ENCODE measurements at places on chromosomes 12 and 14.

DNA sequence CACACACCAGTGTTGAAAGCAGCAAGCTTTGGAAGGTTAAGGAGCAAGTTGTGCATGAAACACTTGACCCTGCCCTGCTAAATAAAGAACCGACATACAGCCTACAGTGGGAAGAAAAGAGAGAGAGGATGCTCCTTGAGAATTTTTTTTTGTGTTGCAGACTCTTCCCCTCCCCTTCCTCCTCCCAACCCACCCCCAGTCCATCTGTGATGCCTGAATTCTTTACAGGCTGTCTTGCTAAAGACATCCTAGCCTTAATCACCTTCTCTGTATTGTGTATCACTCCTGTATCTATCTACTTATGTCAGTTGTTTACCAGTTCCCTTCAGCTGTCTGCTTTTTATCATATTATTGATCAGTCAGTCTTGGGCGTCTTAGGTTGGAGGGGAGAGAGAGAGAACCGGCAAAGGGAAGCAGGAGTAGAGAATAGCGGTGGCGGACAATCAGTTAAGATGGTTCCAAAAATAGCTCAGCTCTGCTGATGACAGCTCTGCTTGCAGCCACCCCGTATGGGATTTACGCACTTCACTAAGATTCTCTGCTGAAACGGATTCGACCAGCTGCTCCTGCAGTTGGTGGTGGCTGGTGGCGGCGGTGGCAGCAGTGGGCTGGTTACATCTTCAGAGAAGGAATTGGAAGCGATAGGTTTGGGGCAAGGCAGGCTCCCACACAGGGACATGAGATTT is 664.7 kb downstream of the NRXN3 start:
- DNase-seq, result no peak

DNA sequence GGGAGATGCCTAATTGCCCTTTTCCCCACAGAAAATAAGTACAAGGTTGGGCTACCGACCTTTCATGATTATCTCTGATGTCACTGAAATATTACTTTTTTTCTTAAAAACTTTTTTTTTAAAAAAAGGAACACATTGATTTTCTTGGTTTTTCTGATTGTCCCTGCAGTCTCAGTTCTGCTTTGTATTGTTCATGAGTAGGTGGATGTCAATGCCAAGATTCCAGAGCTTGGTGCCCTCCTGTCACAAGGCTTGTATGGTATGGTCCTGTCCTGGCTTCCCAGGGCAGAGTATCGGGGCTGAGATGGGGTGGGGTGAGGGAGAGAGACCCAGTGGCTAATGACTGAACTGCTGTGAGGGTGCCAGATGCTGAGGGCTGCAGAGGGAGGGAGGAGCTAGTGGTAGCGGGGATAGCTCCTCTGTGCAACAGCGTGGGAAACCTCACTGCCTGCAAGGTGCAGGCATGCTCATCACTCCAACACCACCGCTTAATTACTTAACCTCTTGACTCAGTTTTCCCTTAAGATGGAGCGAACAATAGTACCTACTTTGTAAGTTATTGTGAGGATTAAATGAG is 4.4 kb upstream of the CTDSP2 start:
- DNase-seq, result no peak

DNA sequence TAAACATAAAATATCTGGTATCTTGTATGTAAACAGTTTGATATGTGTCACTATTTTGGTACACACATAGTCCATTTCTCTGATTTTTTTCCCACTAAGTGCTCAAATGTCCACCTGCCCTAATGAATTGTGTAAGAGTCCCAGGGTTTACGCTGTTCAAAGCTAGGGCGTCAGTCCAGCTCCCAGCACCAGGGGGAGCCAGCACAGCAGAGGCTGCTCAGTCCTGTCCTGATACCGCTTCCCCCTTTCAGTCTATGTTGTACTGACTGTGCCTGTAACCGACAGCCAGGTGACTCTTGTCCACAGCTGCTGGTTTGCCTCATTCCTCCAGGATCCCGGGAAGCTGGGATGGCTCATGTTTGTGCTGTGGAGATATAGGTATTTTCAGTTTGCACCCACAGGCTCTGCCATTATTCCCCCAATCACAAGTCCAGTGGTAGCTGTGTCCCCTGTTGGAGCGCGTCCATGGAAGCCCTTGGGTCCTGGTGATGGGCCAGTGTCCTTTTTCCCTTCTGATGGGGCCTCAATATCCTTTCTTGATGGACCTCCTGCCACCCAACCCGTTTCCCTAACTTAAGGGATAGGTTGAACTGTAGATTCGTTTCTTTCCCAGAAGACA is 242.0 kb downstream of the NEDD1 start:
- peak; percentile 8 for DNase-seq

- no peak for DNase-seq
Observed at GRCh38 chr14:88598097-88598675, 35.3 kb downstream of the ZC3H14 start.

- no peak for DNase-seq
Observed at GRCh38 chr12:57452937-57453509, 2.1 kb upstream of the INHBE start.

DNA sequence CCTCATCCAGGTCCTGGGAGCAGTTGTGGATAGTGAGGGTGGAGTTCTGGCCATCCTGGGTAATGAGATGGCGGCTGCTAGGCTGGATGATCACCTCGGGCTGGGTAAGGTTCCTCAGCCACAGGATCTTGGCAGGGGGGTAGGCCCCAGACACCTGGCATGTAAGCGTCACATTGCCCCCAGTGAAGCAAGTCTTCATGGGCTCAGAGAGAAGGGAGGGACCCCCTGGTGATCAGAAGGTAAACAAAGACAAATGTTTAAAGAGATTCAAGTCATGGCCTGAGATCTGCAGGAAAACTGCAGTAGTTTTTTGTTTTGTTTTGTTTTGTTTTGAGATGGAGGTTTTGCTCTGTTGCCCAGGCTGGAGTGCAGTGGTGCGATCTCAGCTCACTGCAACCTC is 12.8 kb upstream of the WSB2 start:
- DNase-seq, result no peak

DNA sequence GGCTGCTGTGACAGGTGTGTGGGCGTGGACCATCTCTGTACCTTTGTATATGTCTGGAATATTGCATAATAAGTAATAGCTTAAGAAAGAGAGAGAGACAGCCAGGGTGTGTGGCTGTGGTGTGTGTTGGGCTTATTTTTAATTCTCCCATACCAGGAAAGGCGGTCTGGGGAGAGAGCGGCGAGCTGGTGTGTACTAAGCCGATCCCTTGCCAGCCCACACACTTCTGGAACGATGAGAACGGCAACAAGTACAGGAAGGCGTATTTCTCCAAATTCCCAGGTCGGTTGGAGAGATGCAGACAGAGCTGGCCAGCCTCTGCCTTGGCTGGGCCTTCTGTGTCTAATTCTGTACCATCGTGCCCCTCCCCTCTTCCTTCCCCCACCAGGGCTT is 63.9 kb downstream of the AACS start:
- no peak for DNase-seq

GRCh38 chr12:41795910-41796309 is 348.8 kb downstream of the GXYLT1 start:
- DNase-seq, result no peak

DNA sequence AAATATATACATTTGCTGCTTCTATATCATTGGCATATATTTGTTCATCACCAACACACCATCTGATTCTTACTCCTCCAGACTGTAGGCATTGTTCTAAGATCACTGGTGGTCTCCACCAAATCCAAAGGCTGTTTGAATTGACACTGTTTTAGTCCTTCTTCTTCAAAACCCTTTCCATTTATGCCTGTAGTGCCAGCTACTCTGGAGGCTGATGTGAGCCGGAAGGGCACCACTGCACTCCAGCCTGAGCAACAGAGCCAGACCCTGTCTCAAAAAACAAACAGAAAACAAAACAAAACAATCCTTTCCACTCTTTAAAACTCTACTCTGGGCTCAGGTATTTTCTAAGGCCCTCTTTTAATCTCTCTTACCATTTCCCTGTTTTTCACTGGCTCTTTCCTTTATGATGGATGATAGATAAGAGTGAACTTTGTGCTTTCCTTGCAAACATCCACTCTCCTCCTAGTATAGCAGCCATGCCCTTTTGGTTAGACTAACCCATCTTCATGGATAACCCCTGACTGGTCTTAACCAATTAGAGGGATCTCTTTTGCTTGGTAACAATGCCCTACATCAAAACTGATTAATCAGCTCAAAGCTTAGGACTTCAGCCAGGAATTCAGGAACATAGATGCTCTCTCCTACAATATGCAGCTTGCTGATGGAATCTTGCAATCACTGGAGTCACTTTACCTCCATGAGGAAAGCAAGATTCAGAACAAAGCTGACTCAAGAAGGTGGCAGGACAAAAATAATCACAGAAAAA is 24.9 kb downstream of the SPTSSA start:
- no peak for DNase-seq

DNA sequence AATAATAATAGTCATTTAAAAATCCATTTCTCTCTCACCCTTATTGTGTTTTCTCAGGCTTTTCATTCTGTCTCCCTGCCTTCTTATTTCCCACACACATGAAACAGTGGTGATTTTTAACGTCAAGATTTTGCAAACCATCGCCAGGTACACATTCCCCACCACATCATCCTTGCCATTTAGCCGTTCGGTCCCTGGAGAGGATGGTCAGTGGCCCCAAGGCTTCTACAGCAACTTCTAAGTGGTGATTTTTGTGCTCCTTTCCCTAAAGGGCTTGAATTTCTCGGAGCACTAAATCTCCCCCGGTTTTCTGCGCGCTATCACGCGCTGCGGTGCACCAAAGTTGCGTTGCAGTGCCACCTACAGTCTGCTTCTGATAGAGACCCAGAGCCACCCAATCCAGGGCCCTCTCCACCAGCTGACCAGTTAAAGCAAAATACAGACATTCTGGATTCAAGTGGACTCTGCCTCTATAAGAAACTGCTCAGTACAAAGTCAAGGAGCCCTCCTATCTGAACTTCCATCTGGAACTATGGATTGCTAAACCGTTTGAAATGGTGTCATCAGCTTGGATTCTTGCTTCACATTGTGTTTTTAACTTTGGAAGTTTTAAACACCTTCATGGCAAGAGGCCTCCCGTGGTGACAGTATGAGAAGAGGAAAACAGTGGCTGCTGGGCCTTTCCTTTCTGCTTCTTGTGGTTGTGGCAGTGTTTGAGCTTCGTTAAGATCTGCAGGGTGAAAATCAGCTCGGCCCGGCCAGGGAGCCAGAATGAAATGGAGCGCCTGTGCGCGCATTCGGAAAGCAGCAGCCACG is 234.0 kb downstream of the SPTSSA start:
- peak; percentile 6 for DNase-seq

GRCh38 chr12:109999983-110000505 is 814 bp downstream of the ANKRD13A start:
- peak; percentile 11 for DNase-seq

- no peak for DNase-seq
Observed at GRCh38 chr12:70828351-70828750, 92.2 kb downstream of the PTPRR start.

DNA sequence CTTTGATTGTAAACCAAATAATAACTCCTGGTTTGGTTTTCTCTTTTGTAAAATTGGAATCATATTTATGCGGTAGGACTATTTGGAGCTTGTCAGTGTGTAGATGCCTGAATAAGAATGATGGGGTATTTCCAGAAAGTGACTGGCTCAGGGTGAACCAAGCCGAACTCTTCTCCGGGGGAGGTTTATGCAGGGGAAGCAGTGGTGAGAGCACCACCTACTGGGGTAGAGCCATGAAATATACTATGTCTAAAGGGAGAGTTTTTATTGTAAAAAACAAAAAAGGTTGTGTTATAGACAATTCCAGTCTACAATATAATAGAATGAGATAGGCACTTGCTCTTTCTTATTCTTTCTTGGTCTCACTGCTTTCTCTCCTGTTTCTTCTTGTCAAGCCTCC is 222.9 kb upstream of the SLC16A7 start:
- DNase-seq, result no peak

- DNase-seq, result peak; percentile 70
Observed at GRCh38 chr12:49342066-49342913, 4.4 kb upstream of the DNAJC22 start.

GRCh38 chr14:97387252-97387874 is 590.2 kb downstream of the VRK1 start:
- DNase-seq, result no peak

DNA sequence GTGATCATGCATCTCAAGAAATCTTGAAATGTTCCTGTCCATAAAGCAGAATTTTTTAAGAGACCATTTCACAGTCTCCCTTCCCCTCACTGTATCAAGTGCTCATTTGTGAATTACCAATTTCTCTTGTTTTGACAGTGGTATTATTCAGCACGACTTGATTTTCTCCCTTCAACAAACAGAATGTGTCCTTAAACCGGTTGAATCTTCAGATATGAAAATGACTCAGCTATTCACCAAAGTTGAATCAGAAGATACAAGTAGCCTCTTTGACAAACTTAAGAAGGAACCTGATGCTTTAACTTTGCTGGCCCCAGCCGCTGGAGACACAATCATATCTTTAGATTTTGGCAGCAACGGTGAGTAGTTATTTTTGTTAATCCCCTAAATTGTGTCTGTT is 25.5 kb upstream of the SNAPC1 start:
- no peak for DNase-seq

GRCh38 chr12:87848248-87848868 is 180.8 kb downstream of the C12orf50 start:
- DNase-seq, result no peak

- DNase-seq, result no peak
Observed at GRCh38 chr14:100764471-100765115, 37.9 kb downstream of the DLK1 start.

- DNase-seq, result no peak
Observed at GRCh38 chr14:93040982-93041381, 74.7 kb downstream of the ITPK1 start.

- DNase-seq, result no peak
Observed at GRCh38 chr12:55428331-55429243, 2.5 kb downstream of the OR6C76 start.

DNA sequence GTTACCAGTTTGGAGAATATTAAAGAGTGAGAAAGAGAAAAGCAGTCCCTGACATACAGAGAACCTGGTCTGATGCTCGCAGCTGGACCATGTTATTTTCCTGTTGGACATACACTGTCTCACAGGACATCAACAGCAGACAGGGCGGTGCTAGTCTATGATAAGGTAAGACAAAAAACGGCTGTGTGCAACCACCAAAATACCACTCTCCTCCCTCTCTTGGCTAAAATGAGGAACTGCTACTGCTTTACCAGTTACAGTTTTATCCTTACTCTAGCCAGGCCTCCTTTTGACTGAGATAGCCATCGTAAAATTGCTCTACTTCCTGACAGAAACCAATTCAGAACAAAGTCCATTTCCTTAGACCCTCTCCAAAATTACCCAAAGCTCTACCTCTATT is 47.0 kb upstream of the ERGIC2 start:
- no peak for DNase-seq

DNA sequence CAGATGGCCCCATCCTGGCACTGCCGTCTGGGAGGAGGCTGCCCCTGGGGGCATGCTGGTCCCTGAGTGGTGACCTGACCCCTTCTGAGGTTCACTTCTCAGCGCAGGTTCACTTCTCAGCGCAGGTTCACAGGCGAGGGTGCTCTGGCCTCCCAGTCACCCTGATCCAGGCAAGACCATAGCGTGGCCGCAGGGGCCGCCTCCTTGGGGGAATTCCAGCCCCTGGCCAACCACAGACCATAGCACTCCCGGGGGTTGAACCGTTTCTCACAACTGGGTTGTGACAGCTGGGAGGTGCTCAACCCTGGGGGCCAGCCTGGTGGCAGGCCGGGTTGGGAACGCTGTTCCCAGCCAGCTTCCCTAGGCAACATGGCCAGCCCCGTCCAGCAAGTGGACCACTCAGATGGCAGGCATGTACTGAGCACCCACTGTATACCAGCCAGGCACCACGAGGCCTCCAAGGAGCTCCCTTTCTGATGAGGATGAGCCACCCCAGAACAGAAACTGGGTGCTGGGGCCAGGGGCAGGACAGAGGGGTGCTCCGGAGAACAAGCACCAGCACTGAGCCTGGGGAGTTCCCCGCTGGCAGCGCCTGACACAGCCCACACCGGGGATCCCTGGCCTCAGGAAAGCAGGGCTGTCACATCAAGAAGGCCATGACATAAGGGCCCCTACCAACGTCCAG is 28.3 kb upstream of the ZFP36L1 start:
- DNase-seq, result no peak
